ENCODE measurements at places on chromosomes 5 and 9.
A peak's percentile ranks its signal among the peaks of the same experiment; 100 is the strongest.

DNA sequence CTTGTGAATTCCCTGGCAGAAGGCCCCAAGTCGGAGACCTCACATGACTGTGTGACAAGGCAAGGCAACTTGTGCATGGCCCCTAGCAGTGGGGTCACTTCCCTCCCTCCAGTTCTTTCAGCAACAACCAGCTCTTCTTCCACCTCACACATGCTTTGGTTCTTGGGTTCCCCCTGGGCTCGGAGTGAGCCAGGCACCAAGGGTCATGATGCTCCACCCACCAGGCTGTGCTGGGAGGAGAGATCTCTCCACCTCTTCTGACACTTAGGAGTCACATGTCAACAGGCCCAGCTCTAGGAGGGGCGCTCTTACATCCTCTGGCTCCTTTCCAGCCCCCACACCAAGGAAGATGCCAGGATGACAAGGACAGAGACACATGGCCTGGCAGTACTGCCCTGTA is 56.7 kb downstream of the CDH6 start:
- no peak for DNase-seq

- DNase-seq: no peak
Observed at GRCh38 chr9:121640491-121641223, 10.8 kb upstream of the DAB2IP start.

GRCh38 chr5:38871790-38872551 is 26.2 kb downstream of the OSMR start:
- DNase-seq: peak; percentile 87

DNA sequence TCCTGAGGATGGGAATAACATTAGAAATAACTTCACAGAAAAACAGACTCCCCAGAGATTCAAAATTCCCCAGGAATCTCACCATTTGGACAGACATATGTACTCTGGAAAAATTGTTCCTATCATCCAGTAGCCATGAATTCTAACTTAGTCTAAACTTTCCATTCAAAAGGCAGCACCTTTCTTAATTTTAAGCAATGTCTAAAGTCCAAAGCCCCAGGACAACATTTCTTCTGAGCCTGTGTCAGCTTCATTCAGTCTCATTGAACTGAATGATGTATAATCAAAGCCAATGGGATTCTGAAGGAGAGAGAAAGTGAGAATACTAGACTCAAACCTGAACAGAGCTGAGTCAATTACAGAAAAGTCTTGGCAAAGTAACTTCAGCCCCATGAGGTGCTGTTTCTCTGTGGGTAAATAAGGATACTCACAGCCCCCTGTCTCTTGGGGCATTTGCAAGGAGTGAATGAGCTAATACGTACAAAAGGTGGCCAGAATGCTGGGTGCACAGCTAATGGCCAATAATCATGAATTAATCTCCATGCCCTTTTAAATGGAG is 140.6 kb downstream of the SEMA5A start:
- DNase-seq: no peak

DNA sequence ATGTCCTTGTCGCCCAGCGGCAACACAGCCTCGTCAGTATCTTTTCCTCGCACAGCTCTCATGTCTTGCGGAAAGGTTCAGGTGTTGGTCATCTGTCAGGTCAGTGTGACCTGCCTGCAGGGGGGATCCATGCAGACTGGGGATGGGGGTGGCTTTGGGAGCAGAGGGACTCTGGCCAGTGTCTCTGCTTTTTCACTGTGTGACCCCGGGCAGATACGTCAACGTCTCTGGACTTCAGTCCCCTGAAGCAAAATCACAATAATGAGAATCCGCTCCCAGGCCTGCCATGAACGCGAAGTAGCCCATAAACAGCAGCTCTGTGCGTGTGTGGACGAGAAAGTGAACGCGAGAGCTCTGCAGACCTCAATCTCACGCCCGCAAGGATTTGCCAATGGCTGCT is 75.7 kb upstream of the FCN1 start:
- no peak for DNase-seq

DNA sequence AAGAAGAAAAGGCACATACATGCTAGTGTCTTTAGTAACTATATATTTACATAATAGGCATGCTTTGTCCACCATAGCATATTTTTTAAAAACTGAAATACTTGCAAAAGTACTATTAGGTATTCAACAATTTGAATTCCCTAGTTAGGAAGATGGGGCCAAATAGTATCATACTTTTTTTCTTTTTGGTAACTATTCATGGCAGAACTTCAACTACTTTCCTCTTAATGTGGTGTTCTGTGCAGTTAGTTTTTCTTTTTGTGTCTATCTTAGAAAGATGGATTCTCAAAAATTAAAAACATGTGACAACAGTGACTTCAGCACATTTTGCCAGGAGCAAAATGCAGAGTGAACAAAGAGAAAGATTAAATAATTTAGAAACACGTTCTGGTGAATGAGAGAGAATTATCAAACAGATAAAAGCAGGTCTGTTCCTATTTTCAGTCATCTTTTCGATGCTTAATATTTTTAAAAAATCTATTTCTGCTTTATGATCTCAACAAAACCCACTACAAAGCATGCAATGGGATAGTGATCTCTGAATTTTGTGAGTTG is 341.1 kb downstream of the ARL15 start:
- DNase-seq: peak; percentile 8

DNA sequence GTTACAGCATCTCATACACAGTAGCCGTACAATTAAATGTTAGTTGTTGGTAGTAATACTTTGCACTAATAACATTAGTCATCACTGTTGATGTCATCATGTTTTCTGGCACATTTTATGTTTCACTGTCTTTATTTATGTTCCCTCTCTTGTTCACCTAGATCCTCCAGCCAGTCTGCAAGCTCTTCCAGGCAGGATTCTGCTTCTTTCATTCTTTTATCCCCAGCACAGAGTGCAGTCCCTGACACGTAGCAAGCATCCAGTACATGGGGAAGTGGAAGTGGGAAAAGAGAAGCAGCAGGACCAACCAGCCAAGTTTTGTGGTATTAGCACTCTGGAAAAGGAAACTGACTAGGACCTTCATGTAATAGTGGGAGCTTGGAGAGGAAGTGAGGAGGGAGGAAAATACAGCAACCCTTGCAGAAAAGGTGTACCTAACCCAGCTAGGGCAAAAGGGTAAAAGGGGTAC is 89.7 kb upstream of the SLC44A1 start:
- DNase-seq: no peak

DNA sequence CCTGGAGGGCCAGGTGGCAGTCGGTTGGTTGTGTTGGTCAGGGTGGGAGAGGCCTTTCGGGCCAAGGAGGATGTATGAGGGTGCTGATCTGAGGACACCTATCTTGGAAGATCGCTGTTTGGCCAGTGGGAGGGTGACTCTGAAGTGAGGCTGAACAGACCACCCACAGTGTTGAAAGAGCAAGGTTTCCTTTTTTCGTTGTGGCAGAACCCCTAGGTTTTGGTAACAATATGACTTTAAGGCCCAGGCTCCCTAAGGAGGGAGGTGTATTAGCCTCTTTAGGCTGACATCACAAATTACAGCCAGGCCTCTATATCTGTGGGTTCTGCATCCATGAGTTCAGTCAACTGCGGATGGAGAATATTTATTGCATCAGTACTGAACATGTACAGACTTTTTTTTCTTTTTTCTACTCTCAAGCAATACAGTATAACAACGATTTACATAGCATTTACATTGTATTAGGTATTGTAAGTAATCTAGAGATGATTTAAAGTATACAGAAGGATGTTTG is 86.1 kb downstream of the ARHGAP26 start:
- no peak for DNase-seq

GRCh38 chr9:111926421-111926875 is 29.8 kb downstream of the UGCG start:
- no peak for DNase-seq

- DNase-seq: no peak
Observed at GRCh38 chr5:139759219-139759721, 36.3 kb upstream of the PSD2 start.

DNA sequence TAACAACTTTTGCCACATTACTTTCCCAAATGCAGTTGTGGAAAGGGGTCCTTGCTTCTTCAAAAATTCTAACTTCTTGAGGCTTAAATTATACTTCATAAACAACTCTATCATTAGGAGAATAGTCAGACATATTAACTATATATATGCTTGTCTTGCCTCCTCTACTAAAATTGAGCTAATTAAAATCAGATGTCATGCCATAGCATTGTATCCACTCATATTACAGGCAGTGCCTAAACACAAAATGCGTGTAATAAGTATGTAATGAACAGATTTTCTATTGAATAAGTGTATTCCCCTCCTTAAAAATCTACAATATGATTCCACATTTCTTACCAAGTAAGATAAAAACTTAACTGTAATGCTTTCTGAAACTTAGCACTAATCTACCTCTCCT is 204.5 kb downstream of the PLK2 start:
- no peak for DNase-seq

DNA sequence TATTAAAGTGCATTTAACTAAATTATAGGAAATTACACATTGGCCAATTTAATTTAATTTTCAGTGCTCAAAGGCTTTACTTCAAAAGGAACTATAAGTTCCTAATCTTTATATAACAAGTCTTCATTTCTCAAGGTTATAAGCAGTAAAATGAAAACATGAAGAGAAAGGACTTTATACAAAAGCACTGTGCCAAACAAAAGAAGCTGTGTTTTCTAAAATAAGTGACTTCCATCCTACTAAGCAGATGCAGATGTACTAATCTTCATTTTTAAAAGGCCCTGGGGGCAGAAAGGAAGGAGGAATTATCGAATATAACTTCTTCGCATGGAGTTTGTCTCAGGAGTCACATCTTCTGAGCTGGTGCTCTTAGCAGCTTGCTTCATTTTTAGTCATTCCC is 81.4 kb downstream of the SHC3 start:
- DNase-seq: no peak

GRCh38 chr9:109934857-109935215 is 154.8 kb downstream of the PALM2AKAP2 start:
- DNase-seq: peak; percentile 6

DNA sequence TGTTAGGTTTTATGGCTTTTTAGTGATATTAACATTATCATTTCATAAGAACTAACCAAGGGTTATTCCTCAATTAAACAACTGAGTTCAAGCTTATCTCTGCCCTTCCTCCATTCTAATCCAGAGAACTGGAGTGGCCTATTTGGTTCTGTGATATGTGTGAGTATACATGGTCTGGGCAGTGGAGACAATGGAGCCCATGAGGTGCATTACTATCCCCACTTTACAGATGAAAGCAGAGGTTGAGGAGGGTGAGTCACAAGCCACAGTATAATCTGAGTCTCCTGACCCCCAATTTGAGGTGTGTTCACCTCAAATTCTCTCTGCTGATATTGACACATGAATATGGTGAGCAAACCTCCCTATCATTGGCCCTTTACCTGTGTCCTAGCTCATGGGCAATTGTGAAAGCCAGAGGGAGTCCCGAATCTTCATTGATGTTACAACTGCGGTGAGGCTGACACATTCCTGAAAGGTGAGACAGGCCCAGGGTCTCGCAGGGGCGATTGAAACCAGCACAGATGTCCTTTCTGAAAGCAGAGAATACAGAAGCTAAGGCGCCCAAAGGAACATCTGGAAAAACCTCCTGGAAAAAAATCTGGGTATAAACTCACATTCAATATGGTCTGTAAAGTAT is 217.2 kb downstream of the TARS1 start:
- DNase-seq: no peak

GRCh38 chr5:56610093-56610698 is 205.2 kb upstream of the MAP3K1 start:
- peak; percentile 17 for DNase-seq

GRCh38 chr5:142674531-142675469 is 11.1 kb downstream of the FGF1 start:
- DNase-seq: no peak

GRCh38 chr5:37554405-37554739 is 175.3 kb downstream of the WDR70 start:
- DNase-seq: no peak

DNA sequence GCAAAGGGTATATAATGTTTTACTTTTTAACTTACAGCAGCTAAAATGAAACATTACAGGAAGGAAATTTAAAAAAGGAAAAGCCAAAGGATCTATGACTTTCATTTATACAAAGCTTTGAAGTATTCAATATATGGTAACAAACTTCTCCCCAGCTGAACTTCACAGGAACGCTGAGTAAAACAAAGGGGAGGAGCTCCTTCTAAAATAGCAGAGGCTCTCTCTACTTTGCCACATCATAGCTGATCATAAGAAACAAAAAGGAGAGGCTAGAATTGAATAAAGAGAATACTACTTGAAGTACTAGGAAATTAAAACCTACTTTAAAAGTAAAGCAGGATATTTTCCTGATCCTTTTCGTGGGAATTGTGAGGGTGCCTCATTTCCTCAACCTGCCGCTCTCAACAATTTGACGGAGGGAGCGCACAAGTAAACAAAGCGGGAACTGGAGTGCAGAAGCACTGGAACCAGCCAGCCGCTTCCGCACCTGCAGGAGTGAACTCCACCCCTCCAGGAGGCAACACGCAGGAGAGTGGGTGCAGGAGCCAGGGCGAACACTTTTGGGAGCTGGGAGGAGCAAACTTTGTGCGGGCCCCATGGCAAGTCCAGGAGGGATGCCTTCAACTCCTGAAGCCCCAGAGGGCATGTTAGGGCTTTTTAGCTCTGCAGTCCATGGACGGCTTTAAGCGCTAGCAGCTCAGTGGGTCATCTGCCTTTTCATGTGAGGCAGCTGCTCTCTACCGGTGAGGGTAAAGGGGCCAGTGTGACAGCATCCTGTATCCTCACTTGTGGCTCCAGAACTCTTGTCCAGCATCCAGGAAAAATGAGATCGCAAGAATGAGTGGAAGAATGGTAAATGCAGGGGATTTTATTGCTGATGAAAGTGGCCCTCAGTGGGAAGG is 757.4 kb downstream of the PTPRD start:
- DNase-seq: no peak

DNA sequence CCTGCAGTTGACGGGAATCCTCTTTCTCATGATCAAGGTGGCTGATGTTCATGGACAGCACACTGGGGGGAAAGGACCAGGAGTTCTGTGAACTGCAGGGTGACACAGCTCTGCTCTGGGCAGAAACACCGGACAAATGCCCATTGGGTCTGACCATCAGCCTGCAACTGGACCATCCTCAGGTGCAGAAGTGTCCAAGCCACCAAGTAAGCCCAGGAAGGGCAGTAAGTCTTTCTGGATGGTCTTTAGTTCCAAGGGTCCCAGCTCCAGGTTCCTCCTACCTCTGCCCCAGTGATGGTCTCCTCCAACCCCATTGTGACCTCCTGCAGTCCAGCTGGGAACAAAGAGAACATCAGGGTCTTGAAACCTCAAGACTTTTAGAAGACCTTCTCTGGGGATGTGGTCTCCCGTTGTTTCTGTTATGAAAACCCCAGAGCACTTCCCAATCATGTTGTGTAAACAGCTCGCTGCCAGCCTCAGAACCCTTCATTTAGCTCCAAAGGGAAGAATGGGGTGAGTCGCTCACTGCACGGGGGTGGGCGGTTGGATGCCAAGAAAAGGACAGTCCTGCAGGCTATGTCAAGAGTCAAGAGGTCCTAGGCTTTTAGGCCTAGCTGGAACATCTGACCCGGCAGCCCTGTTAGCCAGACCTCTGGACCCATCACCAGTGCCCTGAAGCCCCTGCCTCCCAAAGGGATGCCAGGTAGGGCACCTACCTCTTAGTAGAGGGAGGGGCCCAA is 41.8 kb upstream of the TCF7 start:
- no peak for DNase-seq
